Hepatic stellate cell (primary cell): ENCODE measurements at places on chromosomes 3 and 15.

DNA sequence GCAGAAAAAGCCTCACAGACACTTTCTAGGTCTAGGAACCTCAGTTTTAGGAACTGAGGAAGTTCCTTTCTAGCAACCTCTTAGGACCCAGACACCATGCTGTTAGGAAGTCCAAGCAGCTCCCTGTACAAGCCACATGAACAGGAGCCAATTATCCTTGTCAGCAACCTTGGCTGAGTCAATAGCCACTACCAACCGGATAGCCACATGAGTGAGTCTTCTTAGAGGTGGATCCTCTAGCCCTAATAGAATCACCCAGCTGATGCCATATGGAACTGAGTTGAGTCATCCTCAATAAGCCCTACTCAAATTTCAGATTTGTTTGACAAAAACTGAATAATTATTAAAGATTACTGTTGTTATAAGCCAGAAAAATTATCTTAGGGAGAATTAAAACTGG, 256.2 kb downstream of the NLGN1 start:
- DNase-seq = no peak

GRCh38 chr3:11634081-11634635, 9.6 kb downstream of the VGLL4 start:
- no peak for DNase-seq

DNA sequence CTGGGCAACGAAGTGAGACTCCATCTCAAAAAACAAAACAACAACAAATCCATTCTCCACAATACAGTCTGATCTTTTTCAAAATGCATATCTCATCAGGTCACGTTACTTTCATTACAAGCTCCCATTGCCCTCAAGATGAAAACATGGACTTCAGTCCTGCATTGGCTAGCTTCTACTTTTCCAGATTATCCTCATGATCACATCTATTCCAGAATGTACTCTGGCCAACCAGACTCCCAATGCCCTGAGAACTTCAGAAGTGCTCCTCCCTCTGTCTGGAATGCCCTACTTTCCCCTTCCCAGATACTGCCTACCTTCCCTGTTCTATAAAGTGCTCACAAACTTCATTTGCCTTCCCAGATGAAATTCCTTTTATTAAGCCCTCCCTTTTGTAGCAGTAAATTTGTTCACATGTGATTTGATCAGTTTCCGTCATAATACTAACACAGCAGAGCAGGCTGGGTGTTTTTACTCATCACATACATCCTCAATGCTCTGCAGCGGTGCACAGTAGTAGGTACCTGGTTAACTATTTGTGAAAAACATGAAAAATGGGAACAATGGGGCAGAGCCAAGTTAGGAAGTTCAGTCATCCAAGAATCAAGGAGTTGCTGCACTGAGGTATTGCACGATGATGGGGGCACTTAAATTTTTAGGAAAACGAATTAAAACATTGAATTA, 5.3 kb downstream of the RPL22L1 start:
- no peak for DNase-seq

GRCh38 chr3:40502034-40502433, 3.8 kb upstream of the ZNF620 start:
- no peak for DNase-seq

DNA sequence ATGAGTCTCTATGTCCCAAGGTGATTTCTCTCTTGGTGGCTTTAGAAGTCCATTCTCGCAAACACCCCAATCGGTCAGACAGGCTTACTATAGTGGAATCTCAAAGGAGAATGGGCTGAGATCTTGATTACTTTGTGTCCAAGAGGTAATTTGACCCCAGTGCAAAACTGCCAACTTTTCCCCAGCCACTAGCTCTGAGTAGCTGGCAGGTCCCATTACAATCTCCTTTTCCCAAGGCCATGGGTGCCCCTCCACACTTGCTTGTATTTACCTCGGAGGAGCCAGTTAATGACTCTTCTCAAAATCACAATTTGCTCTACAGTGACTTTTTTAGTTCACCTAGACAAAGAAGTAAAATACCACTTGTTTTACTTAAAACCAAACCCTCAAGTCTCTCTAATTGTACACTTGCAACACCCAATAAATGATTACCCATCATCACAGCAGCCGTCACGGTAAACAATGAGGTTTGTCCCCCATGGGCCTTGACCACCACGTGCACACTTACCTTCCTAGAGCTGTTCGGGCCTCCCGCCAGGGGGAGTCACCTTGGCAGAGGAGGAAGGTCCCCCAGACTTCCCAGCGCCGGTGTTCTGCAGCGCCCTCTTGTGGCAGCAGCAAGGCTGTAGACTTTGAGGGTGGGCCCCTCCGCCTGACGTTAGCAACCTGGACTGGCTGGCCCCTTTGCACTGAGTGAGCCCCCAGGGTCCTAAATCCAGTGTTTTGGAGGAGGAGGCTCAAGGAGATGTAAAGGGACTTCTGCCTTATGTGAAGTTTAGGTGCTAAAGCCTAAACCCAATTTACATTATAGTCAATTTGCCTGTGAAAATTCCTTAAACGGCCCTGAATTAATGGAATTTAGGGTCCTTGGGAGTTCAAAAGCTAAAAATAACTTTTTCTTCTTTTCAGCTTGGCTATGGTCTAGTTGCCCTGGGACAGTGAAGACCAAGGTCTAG, 18.7 kb upstream of the HDAC11 start:
- no peak for DNase-seq

DNA sequence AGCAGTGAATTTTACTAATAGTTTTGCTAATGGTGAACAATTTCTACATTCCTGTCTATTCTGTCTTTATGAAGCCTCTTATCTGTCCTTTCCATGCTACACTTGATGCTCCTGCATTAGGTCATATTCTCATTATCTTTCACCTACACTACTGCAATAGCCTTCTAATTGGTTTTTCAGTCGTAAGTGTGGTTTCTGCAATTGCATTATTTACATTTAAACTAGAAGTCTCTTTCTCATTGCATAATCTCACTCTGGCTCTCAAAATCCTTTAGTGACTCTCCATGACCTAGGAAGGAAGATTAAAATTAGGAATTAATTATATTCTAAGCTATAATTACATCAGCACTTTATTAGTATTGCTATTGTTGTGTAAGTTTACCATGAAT, 686.5 kb downstream of the IGSF11 start:
- DNase-seq = no peak

DNA sequence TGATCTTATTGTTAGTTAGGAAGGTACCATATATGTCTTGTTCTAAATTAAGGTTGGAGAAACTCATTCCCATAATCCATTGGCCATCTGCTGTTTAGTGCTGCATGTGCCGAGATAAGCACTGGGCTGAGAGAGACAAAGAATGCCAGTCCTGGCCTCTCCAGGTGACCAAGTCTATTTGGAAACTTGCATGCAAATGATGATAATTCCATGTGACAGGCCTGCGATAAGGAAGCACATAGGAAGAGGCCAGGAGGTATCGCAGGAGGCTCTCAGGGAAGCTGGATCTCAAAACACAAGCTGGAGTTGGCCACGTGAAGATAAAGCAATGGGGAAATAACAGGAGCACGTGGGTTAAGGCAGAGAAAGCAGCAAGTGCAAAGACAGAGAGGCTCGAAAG, 39.7 kb downstream of the MYO5C start:
- DNase-seq = no peak

GRCh38 chr15:25795061-25795460, 68.1 kb downstream of the ATP10A start:
- DNase-seq = no peak

DNA sequence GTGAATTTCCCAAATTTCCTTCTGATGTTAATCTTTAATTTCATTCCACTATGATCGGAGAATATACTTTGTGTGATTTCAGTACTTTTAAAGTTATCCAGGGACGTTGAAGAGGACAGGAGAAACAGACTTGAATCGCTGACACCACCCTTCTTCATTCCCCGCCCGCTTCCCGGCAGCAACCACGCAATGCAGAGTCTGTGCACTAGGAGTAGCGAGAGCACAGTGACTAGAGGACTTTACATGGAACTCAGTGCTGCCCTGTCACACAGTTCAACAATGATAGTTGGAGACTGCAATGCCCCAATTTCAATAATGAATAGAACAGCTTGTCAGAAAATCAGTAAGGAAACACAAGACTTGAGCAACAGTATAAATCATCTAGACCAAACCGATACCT, 73.9 kb downstream of the RNF13 start:
- DNase-seq = no peak

- DNase-seq = no peak
Measured at GRCh38 chr3:65531499-65531898, 507.2 kb downstream of the MAGI1 start.

DNA sequence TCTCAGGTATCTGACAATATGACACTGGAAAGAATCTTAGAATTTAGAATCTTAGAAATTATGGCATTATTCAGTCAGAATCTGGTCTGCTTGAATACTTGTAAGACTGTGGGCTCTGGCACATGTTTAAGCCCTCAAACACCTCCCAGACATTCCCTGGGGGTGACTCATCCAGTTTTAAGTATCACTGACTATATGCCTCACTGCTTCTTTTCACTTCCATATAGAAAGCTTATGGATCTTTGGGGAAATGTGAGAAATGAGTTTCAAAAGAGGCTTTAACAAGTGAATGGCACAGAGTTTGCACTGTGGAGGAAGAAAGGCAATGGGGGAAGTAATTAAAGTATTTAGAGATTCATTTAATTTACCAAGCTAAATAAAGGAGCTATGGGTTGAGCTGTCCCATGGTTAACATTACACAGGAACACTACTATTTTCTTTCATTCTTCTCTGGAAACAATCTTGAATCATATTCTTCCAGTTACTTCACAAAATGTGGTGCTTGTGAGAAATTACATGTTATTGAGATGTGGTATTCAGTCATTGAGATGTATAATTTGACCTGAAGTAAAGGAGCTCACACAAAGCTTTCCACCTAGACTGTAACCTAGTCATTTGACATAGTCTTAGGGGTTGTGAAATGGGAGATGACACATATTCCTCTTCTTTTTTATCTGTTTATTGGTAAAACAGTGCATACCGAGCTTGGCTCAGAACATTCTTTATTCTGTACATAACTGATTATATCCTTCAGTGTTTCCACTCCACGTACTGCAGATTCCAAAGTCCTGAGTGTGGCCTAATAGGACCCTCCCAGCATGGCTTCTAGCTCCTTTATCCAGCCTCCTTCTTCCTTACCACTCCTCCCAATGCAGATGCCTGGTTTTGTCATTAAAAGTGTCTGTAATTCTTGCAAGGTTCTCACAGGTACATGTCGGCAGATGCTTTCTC, 544.6 kb upstream of the NECTIN3 start:
- peak; percentile 27 for DNase-seq

- no peak for DNase-seq
Measured at GRCh38 chr3:109136523-109136922, at the start of gene C3orf85. TSS of gene C3orf85 (plus strand) at chr3:109136719. CDS start at chr3:109136848, 129 bp downstream.

DNA sequence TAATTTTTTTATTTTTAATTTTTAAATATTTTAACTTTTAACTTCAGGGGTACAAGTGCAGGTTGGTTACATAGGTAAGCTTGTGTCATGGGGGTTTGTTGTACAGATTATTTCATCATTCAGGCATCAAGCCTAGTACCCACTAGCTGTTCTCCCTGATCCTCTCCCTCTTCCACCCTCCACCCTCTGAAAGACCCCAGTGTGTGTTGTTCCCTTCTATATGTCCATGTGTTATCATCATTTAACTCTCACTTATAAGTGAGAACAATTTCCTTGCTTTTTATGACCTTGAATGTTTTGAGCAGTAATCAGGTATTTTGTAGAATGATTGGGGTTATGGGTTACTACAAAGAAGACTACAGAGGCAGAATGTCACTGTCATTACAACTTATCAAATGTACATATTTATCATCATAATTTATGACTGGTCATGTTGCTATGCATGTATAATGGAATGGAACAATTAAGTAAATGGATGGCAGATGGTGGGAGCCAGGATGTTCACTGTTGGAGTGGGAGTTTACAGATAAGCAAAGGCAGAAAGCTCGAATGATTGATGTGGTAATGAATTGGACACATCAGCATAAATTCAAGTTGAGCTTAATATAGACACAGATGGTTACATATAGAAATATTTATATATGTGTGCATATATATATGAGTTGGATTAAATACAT, 563.8 kb upstream of the ROBO1 start:
- DNase-seq = no peak

DNA sequence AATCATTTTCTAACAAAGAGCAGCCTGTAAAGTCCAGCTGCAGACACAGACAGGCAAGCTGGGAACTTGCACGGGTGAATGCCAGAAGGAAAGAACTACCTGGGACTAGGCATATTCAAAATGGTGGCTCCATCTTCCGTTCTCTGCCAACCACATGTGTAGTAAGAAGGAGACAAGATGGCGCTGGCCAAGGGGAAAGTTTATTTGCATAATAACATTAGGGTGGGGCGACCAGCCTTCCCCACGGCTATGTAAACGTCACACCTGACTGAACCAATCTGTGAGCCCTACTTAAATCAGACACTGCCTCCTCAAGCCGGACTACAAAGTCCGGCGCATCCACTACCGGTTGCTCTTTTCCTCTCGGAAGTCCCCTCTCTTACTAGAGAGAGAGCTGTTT, 130.8 kb downstream of the SNRK start:
- no peak for DNase-seq

DNA sequence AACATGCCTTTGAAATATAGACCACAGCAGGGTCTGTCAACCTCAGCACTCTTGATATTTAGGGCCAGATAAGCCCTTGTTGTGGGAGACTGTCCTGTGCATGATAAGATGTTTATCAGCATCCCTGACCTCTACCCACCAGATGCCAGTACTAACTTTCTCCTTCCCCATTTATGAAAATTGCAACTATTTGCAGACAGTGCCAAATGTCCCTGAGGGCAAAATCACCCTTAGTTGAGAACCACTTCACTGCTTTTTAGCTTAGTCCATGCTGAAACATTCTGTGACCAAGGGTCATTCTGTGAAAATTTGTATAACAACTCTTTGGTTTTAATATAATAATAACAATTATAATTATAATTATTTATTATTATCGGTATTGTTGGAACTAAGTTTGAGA, 1032.4 kb downstream of the MCTP2 start:
- no peak for DNase-seq

DNA sequence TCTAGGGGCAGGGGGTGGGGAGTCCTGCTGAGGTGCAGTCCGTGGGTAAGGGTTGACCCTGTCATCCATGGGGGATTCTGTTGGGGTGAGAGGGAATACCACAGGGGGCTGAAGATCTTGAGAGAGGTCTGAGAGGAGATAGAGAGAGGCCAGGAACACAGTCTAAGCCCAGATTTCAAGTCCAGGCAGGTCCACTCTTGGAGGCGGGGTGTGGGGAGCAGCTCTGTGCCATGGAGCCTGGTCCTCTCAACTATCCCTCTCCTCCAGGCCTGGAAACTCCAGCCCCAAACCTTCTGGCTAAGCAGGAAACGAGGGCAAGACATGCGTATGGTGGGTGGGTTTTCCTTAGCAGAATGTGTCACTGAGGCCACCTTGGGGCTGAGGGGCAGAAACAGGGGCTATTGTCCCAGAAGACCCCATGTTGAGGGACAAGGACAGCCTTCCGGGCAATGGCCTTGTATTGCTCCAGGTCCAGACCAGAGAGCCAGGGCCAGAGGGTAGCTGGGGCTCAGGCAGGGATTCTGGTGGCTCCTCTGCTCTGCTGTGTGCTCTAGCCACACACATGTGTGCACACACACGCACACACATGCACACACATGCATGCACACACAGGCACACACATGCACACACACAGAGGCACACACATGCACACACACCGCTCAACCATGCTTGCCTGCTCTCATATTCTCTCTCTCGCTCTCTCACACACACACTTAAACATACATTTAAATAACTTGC, 48.6 kb upstream of the MAGEF1 start:
- DNase-seq = no peak

GRCh38 chr3:132399054-132399929, 18.0 kb upstream of the DNAJC13 start:
- peak; percentile 54 for DNase-seq
